ENCODE measurements at places on chromosomes 13 and 19. TPM values are rescaled to one million over a fixed set of nuclear protein-coding genes. Genes with fewer than 3 reads are reported as not detected.
A peak's percentile ranks its signal among the peaks of the same experiment; 100 is the strongest.

- peaks cover 13% of the 10 kb centered on the region for H3K4me1 ChIP-seq
- H3K36me3 ChIP-seq, result no peaks in the 10 kb centered on the region
- no peak overlapping the region for H3K4me3 ChIP-seq
Observed at GRCh38 chr13:74187564-74187963, 53.4 kb upstream of the KLF12 start.

- no peak for DNase-seq
- no peak overlapping the region for H3K4me3 ChIP-seq
- H3K27ac ChIP-seq, result no peak overlapping the region
- no peaks in the 10 kb centered on the region for H3K36me3 ChIP-seq
Observed at GRCh38 chr13:109652531-109652930, 133.9 kb downstream of the IRS2 start.

DNA sequence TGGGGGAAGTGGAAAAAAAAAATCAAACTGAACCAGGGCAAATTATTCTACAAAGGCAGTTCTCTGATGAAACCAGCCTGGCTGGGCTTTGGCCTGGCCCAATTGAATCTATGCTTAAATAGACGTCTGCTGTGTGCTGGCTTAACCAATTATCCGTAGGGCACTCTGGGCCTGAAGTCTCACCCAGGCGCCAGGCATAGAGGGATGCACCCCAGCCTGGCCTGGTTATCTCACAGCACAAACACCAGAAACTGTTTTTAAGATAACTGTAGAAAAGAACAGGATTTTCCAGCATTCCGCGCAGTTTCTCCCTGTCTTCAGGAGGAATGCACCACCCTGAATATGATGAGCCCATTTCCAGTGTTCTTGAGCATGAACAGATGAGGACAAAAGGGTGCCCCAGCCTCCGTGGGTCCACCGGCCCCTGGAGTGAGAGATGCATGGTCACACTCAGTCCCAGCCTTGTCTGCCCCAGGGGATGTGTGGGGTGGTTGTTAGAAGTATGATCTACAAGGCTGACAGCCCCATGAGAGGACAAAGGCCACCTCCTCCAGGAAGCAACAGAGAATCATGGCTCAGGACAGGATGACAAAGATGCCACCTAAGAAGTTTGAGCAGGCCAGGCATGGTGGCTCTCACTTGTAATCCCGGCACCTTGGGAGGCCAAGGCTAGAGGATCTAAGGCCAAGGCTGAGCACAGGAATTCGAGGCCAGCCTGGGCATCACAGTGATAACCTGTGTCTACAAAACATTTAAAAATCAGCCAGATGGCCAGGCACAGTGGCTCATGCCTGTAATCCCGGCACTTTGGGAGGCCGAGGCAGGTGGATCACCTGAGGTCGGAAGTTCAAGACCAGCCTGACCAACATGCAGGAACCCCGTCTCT lies 50.2 kb downstream of the PEPD start:
- H3K36me3 ChIP-seq, result no peaks in the 10 kb centered on the region
- no peak overlapping the region for H3K27ac ChIP-seq
- H3K4me3 ChIP-seq, result no peak overlapping the region
- no peaks in the 10 kb centered on the region for H3K27me3 ChIP-seq

DNA sequence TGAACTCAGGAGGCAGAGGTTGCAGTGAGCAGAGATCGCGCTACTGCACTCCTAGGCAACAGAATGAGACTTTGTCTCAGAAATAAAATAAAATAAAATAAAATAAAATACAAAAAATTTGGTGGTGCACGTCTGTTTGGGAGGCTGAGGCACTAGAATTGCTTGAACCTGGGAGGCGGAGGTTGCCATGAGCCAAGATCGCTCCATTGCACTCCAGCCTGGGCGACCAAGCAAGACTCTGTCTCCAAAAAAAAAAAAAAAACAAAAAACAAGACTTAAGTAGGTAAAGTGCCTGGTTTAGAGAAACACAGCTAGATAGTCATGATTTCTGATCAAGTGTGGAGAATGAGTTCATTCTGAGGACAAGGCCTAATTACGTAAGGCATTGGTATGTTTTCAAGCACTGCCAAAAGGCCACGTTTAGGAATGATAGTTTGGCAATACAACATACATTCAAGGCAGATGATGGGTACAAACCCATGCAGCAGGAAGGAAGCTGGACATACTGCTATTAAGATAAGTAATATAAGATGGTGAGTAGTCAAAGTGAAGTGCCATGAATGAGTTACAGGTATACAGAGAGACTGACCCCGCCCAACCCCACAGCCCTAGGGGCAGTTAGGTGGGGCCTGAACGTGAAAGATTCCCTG lies 4.8 kb upstream of the UCHL3 start:
- H3K4me3 ChIP-seq, result no peak overlapping the region
- no peak for DNase-seq
- H3K36me3 ChIP-seq, result no peaks in the 10 kb centered on the region
- H3K4me1 ChIP-seq, result peaks cover 8% of the 10 kb centered on the region
- no peaks in the 10 kb centered on the region for H3K27me3 ChIP-seq

DNA sequence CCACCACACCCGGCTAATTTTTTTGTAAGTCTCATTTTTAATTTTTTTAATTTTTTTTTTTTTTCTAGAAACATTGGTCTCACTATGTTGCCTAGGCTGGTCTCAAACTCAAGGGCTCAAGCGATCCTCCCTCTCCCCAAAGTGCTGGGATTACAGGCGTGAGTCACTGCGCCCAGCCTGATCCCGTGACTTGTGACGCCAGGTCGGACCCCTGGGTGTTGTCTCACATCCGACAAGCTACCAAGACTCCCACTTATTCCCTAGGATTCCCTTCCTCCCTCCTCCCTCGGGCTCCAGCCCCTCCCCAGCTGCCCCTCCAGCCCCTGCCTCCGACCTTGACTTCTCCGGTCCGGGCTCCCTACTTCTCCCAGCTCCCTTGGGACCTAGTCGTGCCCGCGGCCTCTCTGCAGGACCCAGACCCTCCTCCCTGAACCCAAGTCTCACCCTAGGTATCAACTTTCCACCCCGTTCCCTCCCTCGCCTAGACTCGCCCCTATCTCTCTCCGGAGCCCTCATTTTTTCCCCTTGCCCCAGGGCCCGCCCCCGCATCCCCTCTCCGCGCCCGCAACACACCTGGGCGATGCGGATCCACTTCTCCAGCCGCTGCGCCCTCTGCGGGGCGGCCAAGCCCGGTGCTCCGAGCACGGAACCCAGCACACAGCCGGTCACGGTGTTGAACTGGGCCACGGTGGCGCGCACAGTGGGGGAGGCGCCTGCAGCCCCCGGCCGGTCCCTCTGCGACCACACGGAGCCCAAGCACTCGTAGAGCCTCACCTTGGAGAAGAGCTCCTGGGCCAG lies 13.1 kb downstream of the RGL3 start:
- no peak overlapping the region for H3K4me3 ChIP-seq
- H3K4me1 ChIP-seq, result no peaks in the 10 kb centered on the region
- no peaks in the 10 kb centered on the region for H3K36me3 ChIP-seq
- no peak for DNase-seq
- no peak overlapping the region for H3K27ac ChIP-seq

The ACP7 gene
- not detected for total RNA-seq

DNA sequence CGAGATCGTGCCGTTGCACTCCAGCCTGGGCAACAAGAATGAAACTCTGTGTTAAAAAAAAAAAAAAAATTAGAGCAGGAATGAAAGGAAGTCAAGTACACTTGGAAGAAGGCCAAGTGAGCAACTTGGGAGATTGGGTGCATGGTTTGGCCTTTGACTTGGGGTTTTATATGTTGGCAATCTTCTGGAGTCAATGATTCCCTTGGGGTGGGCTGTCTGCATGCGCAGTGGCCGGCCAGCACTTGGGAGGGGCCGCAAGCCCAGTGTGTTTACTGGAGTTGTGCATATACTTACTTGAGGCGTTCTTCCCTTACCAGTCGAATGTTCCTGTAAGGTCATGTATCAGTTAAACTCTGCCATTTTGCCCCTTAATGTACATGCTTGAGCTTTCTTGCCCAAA lies 103.9 kb downstream of the FAM216B start:
- no peak overlapping the region for H3K27ac ChIP-seq
- no peak for DNase-seq
- no peaks in the 10 kb centered on the region for H3K4me1 ChIP-seq
- peaks cover 27% of the 10 kb centered on the region for H3K36me3 ChIP-seq
- H3K4me3 ChIP-seq, result no peak overlapping the region
- H3K27me3 ChIP-seq, result peaks cover 4% of the 10 kb centered on the region

GRCh38 chr19:44142059-44142433 lies 692 bp downstream of the ZNF234 start:
- peak overlapping the region; percentile 94 for H3K4me3 ChIP-seq
- no peaks in the 10 kb centered on the region for H3K27me3 ChIP-seq
- peaks cover 18% of the 10 kb centered on the region for H3K4me1 ChIP-seq
- DNase-seq, result no peak

DNA sequence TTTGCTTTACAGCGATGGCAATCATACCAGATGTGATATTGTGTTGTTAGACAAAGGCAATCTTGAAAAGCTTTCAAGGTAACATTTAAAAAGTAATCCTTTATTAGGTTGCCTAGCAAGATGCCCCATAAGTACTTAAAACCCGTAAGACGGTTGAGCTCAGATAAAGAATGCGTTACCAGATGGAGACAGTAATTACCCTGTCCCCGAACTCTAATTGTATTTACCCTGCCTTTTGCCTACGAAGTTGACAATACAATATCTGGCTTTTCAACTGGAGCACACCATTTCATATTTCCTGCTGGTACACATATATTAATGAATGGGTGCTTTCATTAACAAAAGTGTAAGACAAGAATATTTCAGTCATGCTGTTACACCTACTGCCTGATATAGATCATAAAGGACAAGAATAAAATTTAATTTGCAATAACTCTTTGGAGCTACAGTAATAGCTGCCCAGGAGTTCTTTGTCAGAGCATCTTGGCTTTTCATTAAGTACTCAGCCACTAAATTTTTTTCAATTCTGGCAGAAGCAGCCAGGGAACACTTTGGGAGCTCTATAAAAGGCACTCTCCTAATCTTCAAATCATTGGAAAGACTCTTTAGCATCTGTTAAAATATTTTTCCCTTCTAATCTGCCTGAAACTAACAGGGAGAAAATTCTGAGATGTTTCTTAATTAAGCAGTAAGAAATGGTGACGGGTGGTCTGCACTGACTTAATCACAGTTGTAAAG lies 63.8 kb downstream of the DCT start:
- H3K27ac ChIP-seq, result no peak overlapping the region
- H3K4me3 ChIP-seq, result no peak overlapping the region
- no peaks in the 10 kb centered on the region for H3K36me3 ChIP-seq

DNA sequence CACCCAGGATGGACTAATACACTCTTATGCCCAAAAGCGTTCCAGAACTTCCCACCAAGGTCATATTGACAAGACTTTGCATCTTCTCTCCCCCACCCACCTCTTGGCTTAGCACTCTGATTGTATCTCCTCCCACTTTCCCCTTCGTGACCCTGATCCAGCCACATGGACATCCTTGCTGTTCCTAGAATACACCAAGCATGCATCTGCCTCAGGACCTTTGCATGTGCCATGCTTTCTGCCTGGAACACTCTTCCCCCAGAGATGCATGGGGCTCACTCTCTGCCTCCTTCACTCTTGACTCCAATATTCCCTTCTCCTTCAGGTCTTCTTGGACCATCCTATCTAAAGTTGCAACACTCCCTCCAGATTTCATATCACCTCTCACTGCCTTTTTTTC lies 16.2 kb upstream of the LAIR1 start:
- no peak overlapping the region for H3K27ac ChIP-seq
- peaks cover 57% of the 10 kb centered on the region for H3K4me1 ChIP-seq
- no peak for DNase-seq
- H3K4me3 ChIP-seq, result no peak overlapping the region
- no peaks in the 10 kb centered on the region for H3K27me3 ChIP-seq

GRCh38 chr19:52923778-52924593 lies 758 bp upstream of the ZNF888 start:
- H3K4me1 ChIP-seq, result peaks cover 21% of the 10 kb centered on the region
- H3K36me3 ChIP-seq, result peaks cover 31% of the 10 kb centered on the region
- H3K27me3 ChIP-seq, result no peaks in the 10 kb centered on the region

DNA sequence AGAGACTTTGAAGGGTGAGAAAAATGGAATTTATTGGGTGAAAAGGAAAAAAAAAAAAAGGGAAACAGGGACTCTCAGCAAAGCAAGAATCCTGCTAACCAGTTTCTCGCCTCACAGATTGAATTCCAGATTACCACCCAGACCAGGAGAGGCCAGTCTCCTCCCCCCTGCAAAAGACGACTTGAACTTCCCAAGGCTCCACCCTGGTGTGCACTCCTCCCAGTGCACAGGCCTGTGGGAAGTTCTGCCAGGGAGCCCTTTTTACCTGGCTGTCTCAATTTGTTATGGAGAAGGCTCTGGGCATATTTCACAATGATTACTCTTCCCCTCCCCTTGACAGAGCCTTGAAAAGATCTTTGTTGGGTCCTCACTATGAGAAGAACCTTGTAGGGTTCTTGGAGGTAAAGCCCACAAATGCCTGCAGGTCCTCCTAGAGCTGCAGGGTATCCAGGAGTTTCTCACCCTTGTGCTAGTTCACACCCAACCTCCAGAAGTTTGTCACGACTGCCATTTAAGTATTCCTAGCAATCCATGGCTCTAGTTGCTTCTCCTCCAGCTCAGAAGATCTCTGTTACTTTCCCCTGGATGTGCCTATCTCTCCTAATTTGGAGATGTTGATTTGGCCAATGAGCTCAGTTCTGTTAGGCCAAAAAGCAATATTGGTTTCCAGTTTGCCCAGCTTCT lies 229.8 kb upstream of the TMTC4 start:
- H3K4me3 ChIP-seq, result no peak overlapping the region
- H3K4me1 ChIP-seq, result no peaks in the 10 kb centered on the region
- DNase-seq, result no peak
- H3K27ac ChIP-seq, result no peak overlapping the region

DNA sequence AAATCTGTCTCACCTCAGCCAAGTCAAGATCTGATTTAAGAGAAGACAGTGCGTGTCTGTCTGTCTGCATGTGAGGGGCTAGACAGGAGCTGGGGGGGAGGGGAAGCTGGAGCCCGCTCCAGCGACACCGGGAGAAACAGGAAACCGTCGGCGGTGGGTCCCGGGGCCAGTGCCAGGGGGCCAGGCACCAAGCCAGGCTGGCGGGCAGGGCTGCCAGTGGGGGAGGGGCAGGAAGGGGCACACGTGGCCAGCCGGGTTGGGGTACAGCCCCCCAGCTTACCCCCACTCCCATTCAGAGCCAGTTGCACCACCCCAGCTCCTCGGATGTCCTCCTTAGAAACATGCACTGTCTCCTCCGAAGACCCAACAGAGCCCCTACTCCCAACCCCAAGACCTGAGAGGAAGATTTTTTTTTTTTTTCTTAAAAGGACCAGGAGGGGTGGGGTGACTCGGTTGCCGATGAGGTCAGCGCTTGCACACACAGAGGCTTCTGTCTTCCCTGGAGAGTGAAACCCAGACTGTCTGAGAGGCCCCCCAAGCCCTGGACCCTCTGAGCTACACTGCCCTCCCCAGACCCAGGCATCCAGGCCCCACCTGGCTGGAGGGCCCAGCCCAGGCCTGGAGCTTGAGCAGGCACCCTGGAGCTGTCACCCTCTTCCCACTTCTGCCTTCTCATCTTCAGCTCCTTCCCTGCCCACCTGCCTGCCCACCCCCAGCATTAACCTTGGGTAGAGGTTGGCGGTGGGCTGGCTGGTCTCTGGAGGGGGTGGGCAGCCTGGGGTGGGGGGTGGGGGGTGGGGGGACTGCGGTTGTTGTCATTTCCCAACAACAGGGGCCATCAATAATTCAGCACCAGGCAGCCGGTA lies 4.0 kb downstream of the ERF start:
- DNase-seq, result peak; percentile 25
- peak overlapping the region; percentile 75 for H3K27ac ChIP-seq
- H3K36me3 ChIP-seq, result peaks cover 2% of the 10 kb centered on the region
- no peaks in the 10 kb centered on the region for H3K27me3 ChIP-seq

The PGLYRP1 gene
- not detected for total RNA-seq

GRCh38 chr19:17109300-17109699 lies 33.7 kb downstream of the MYO9B start:
- no peaks in the 10 kb centered on the region for H3K27me3 ChIP-seq
- H3K4me1 ChIP-seq, result peaks cover 38% of the 10 kb centered on the region
- H3K36me3 ChIP-seq, result peaks cover 10% of the 10 kb centered on the region
- peak overlapping the region; percentile 74 for H3K4me3 ChIP-seq
- peak overlapping the region; percentile 35 for H3K27ac ChIP-seq
